ENCODE measurements at places on chromosomes 16 and 17. TPM values are rescaled to one million over a fixed set of nuclear protein-coding genes. Genes with fewer than 3 reads are reported as not detected.

The VWA3A gene
- total RNA-seq, result not detected

The KRTAP9-4 gene
- not detected for total RNA-seq

The APOH gene
- total RNA-seq, result not detected

The KRTAP9-2 gene
- total RNA-seq, result not detected

- H3K27ac ChIP-seq, result no peak overlapping the region
- 0 out of 2 replicates have a peak, but pooled peaks cover 7% of the 10 kb centered on the region for H3K36me3 ChIP-seq
- no peaks in the 10 kb centered on the region for H3K27me3 ChIP-seq
- no peaks in the 10 kb centered on the region for H3K4me1 ChIP-seq
- no peak for DNase-seq
- H3K4me3 ChIP-seq, result no peak overlapping the region
Measured at GRCh38 chr16:89669755-89670154, 12.1 kb downstream of the SPATA33 start.
